ENCODE measurements at places on chromosomes 5 and 9. TPM values are rescaled to one million over a fixed set of nuclear protein-coding genes. Genes with fewer than 3 reads are reported as not detected.
A peak's percentile ranks its signal among the peaks of the same experiment; 100 is the strongest.

GRCh38 chr9:73091909-73092308, 59.8 kb upstream of the ANXA1 start:
- DNase-seq, result no peak

- peak; percentile 38 for DNase-seq
Measured at GRCh38 chr9:4680750-4681149, 1.4 kb downstream of the CDC37L1 start.

DNA sequence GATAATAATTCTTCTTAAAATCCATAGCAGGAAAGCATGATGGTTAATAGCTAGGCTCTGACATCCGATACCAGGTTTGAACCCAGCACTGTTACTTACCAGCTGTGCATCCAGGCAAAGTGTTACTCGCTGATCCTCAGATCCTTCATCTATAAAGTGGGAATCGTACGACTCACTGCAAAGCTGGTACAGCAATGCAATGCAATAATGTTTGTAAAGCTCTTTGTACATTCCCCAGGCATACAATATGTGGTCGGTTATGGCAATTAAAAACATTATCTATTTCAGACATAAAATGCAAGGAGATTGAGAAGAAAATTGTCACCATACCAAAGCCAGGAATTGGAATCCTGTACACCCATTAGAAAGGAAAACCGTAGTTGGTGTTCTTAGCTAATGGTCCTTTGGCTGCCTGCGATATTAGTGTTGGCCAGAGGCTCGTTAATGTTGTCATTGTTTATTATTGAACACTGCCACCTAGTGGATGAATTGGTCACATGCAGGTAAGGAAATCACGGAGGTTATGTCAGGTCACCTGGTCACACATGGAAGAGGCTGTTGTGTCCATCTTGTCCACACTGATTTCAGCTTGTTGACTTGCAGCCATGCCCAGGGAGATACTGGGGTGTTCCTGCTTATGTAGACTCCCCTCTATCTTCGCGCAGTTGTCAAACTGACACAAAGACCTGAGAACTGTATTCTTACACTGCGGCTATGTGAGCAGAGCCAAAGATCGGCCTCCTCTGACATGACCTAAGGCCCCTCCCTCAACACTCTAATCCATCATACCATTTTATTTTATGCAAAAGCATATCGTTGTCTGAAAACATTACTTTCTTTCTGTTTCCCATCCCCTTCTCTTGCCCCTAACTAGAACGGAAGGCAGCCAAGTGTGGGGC, 87.5 kb upstream of the PPP2R2B start:
- DNase-seq, result peak; percentile 78

DNA sequence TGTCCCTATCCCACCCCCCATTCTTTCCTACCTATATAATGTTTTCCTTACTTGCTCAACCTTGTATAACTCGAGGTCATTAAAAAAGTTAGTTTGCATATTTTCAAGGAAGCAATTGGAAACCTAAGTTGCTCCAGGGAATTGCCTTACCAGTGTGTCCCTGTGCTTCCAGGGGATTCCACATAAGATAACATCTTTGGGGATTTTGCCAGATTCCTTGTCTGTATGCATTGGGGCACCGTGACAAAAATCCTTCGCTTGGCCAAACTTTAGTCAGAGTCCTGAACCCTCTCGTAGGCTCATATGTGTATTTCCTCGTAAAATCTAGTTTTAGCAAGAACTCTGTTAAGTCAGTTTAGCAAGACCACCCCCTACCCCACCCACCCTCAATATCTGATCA, 14.7 kb upstream of the OSMR start:
- DNase-seq, result peak; percentile 15

The HOMER1 gene
- 5.3 TPM for polyA plus RNA-seq

GRCh38 chr9:134937164-134937555, 19.4 kb upstream of the FCN1 start:
- no peak for DNase-seq

DNA sequence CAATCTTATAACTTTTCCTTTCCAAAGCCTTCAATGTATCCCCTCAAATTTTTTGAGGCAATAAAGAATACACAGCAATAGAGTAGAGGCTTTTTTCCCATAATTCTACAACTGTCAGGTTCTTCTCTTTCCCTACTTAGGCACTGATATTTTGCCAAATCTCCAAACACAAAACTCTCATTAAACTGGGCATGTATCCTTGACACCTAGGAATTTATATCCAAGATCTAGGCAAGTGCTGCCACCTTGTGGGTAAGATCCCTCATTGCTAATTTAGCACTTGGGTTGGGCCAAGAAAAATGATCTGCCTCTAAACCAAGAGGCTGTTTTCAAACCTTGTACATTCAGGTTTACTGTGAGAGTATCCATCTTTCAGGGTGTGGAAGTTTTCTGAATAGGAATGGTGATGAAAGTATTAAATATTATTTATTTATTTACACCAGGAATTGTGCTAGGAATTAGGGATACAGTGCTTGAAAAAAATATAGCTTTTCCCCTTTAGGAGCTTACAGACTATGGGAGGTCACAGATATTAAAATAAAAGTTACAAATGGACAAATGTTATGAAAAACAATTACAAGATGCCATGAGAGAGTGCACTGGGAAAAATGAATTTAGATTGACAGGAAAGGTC, 17.6 kb downstream of the TSTD2 start:
- peak; percentile 39 for DNase-seq

The ZNF618 gene
- polyA plus RNA-seq, result 0.07 TPM

The CRB2 gene
- polyA plus RNA-seq, result 0.01 TPM
